Stimulated activated CD4-positive, alpha-beta T cell treated with anti-CD3 and anti-CD28 coated beads, TNF-alpha, amount 100 ng/mL, for 1 hour (primary cell): ENCODE measurements at places on chromosomes 2 and 18.

GRCh38 chr2:176813621-176814049 lies 399.0 kb upstream of the HNRNPA3 start:
- DNase-seq: no peak

DNA sequence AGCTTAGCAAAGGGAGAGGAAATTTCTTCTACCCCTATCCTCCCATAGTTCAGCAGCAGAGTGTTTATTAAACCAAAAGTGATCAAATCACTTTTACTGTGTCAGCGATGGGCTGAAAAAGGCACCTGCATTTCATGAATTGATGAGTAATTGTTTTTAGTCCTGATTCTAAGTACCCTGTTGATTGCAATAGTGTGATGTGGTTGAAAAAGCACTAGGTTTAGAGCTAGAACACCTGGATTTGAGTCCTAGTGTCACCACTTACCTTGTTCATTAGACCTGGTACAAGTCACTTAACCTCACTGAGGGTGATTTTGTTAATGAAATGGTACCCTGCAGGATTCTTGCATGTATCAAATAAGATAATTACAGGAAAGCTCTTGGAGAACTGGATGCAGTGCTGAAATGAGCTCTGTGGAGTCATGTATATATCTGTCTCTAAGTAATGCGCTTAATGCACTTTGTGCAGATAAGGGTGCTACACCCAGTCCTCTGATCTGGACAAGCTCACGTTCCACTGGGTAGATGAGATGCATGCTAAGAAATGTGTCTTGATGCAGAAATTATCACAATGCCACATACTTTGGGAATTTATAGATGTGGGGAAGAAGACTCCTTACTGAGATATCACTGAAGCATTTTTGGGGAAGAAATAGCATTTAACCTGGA lies 289.6 kb downstream of the PARD3B start:
- no peak for DNase-seq

GRCh38 chr18:79771446-79772107 lies 26.2 kb upstream of the KCNG2 start:
- DNase-seq: no peak

DNA sequence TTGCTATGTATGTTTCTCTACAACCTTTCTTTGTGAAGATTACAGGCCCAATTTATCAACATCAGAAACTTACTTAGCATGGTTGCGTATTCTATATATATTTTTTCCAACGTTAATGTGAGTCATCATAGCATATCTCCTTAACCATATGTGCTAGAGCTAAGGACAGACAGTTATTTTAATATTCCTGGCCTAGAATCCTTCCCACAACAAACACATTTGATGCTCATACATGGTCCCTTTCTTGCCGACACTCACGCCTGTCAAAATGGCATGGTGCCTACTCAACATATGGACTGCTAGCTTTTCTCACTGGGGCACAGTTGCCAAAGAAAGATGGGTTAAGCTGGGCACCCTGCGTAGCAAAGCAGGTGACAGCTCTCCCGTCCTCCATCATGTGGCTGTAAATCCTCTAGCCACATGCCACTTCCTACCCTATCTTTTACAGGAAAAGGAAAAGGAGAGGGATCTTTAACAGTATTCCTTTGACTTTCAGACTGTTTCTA lies 75.2 kb upstream of the GALNT5 start:
- no peak for DNase-seq

DNA sequence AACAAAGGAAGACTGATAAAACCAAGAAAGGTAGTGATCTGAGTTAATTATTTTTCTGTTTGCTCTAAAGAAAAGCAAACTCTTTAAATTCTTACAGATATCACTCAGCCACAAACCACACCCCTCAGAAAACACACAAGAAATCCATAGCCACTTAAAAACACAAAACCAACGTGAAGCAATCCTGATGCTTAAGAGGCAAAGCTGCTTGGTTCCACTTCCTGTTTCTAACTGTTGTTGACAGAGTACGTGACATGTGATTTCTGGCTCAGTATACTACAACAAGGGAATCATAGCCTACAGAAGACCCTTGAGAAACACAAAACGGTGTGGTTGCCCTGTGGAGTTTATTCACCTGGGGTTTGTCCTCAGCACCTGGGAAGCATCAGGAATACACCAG lies 240.9 kb upstream of the APCDD1 start:
- DNase-seq: no peak

GRCh38 chr2:60830991-60831390 lies 50.4 kb upstream of the REL start:
- DNase-seq: no peak

- no peak for DNase-seq
Measured at GRCh38 chr2:202610380-202610779, 24.4 kb upstream of the FAM117B start.

- no peak for DNase-seq
Measured at GRCh38 chr2:208278549-208278948, 12.5 kb downstream of the PIKFYVE start.

DNA sequence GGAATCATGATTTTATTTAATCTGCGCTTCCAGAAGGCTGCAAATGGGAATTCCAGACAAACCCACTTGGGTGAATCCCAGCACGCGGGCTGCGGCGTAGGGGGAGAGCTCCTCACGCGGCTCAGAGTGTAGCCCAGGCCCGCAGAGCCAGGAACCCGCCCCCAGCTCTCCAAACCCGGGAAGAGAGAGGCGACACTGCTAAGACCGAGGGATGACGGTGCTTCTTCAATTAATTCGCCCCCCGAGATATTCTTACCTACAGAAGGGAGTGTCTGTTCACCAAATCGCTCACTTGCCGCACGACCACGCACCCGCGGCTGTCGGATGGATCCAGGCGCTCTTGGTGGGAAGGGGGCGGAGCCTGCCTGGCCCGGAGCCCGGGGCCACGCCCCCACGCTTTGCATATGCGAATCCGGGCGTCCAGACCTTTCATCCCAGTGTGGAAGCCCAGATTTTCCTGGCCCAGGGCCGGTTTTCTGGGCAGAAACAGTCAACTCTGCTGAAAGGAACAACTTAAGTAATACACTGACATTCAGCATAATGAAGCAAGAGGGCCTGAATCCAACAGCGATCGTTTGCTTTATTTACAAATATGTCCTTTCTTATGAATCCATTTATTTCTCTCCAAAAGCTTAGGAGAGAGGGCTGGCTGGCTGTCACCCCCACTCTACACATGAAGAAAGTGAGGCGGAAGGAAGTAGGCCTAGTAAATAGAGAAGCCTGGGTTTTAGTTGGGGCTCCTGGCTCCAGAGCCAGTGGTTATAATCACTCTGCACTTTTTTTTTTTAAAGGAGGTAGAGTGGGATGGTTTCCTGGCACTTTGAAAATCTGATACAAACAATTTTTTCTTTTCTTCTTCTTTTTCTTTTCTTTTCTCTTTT lies at the start of gene SLC19A3:
Gene SLC19A3 (minus strand): TSS at position 342 of the 881 bp plus-strand sequence. CDS start 15,710 bp downstream, outside the sequence.
- no peak for DNase-seq

- no peak for DNase-seq
Measured at GRCh38 chr2:204827701-204828590, 282.7 kb downstream of the PARD3B start.

DNA sequence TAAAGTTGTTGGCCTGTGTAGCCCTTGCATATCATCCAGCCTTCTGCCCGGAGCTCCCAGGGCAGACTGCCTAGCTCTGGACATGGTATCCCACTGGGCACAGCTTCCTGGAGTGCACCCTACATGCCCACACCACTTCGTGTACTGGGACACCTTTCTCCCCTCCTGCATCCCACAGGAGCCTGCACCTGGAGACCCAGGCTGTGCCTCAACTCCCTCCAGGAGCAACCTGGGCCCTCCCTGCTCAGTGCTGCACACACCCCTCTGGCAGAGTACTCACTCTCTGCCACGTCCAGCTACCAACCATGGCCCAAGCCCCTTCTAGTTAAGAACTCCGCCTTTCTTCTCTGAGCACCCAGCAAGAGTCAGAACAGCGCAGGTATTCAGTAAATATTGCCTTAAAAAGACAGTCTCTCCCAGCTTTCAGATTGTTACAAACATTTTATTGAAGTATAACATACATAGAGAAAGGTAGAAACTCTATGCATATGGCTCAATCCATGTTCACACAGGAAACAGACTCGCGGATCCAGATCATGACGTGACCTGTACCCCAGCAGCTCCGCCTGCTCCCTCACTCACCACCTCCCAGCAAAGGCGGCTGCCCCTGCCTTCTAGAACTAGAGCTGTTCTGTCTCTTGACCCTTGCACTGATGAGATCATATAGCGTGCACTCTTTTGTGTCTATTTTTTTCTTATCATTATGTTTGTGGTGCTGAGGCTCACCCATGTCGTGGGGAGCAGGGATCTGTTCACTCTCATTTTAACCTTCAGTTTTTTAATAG lies 98.4 kb upstream of the MYCN start:
- no peak for DNase-seq

- no peak for DNase-seq
Measured at GRCh38 chr18:70039186-70039585, 91.5 kb upstream of the CD226 start.

DNA sequence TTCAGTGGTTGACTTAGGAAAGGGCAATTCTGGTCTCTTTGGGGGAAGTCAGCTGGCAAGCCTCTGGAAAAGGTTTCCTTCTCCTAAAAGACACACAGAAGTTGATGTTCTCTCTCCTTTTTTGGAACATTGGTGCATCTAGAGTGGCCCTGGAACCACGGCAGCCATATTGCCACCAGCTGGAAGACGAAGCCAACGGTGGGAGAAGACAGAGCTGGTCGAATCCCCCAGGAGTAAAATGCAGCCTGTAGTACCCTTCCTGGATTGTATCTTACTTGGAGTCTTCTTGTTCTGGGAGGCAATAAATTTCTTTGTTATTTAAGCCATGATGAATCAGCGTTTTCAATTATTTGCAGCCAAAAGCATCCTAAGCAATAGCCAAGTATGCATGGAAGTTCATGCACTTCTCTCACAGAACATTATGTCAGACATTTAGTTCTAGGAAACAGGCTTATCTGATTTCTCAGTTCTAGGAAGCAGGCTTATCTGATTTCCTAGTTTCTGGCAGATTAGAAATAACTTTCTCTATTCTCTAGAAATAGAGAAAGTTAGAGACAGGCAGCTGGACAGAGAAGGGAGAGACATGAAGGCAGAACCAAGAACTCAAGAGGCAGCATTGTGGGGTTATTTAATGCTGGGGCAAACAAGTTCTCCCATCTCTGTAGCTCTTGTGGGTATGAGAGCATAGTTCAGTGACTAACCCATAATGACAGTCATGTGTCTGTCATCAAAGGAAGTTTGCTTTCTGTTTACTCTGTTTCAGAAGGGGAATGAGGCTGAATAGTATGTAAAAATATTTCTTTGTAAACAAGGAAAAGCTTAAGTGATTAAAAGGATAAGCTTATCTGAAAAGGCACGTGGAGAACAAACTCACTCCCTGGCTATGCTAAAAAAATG lies 40.5 kb upstream of the NABP1 start:
- no peak for DNase-seq

GRCh38 chr2:45285311-45285710 lies 276.1 kb upstream of the SIX2 start:
- no peak for DNase-seq

- DNase-seq: no peak
Measured at GRCh38 chr2:204891739-204892138, 346.5 kb downstream of the PARD3B start.

DNA sequence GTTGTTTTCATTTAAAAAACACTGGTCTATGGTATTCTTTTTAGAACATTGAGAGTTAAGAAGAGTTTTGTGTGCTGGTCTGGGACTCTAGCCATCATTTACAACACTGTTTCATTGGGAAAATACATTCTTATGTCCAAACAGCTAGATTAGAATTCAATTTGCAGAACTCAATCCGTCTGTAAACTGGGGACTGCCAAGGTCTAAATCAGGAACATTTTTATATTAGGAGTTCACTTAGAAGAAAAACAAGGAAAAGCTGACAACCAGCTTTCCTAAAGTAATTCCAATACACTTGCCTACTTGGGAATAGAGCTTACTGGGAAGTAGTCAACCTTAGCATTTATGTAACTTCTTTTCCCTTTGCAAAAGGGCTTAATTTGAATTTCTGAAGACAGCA lies 91.5 kb upstream of the RNF152 start:
- DNase-seq: no peak

GRCh38 chr2:132009874-132010521 lies 151.8 kb downstream of the ANKRD30BL start:
- DNase-seq: no peak

- no peak for DNase-seq
Measured at GRCh38 chr2:219748671-219749570, 121.5 kb downstream of the SLC4A3 start.

- DNase-seq: no peak
Measured at GRCh38 chr2:112216167-112216566, 38.7 kb downstream of the ZC3H8 start.

DNA sequence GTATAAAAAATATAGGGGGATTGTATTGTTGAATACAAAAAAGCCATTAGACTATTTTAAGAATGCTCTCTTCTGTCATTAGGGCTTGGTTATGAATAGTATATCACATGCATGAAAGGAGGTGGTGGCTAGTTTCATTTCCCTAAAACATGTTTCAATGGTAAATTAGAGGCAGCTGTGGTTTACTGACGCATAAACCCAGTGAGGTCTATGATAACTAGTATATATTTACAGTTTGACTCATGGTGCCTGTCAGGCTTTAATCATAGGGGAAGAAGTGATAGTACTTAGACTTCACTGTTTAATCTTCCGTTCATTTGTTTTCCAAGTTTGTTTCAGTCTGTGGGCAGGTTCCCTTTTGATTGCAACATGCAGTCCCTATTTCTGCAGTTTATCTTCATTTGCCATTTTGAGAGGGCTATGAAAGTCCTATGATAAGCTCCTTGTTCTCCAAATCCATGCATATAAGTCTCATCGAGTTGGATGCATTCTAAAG lies 55.1 kb upstream of the MAP4K3 start:
- DNase-seq: no peak

DNA sequence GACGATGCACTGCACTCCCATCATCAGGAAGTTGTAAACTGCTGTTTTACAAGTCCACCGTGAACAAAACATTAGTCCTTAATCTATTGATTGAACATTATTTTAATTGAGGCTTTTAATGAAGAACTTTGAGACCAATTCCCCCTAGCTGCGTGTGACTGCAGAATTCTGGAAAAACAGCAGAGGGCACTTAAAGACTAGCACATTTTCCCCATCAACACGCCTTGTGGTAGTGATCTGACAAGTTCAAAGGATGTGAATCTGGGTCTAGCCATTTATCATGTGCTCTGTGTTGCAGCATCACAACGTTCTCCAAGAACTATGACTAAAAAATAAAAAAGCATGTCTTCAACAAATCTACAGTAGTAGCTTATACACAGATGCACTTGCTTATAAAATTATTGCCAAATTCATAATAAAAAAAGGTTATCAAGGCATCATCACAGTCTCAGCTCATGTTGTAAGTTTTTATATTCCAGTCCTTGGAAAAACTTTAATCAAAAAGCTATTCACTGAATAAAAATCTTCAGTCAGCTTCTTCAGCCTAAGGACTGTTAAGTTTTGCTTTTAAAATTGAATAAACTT lies 35.8 kb downstream of the SKOR2 start:
- no peak for DNase-seq
